ENCODE measurements at places on chromosomes 1 and 21.
A peak's percentile ranks its signal among the peaks of the same experiment; 100 is the strongest.

DNA sequence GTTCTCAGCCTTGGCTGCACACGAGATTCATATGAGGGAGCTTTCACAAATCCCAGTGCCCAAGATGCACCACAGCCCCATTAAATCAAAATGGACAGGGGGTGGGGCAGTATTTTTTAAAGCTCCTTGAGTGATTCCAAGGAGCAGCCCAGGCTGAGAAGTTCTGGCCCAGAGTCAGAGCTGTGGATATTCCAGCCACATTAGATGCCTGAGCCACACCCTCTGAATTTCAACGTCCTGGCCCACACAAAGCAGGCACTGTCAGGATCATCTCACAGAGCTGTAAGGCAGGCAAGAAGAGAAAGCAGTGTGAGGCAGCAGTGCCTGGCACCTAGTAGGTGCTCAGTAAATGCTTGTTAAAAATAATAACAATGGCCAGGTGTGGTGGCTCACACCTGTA lies 37.4 kb downstream of the PAX7 start:
- no peak for DNase-seq

- DNase-seq = peak; percentile 83
Measured at GRCh38 chr1:155989242-155990004, 11.1 kb upstream of the ARHGEF2 start.

GRCh38 chr21:33230545-33231324 lies 997 bp downstream of the IFNAR2 start:
- peak; percentile 38 for DNase-seq

GRCh38 chr1:165927169-165927568 lies 99.8 kb downstream of the UCK2 start:
- no peak for DNase-seq

DNA sequence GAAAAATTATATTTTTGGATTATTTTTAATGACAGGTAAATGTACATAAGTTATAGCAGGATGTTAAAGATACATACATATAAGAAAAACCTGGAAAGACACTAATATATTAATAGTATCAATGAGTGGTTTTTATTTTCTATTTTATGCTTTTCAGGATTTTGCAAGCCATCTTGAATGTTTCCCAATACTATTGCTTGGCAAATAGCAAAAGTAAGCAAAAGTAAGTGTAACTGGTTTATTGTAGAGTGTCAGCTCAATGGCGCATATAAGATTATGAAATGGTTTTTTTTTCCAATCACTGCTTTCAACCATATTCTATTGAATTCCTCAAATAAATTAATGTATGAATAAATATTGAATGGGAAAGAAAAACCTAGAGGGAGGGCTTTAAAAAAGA lies 36.4 kb downstream of the ZNF684 start:
- DNase-seq = no peak

GRCh38 chr1:76336931-76337371 lies 262.4 kb downstream of the ST6GALNAC3 start:
- DNase-seq = peak; percentile 12

DNA sequence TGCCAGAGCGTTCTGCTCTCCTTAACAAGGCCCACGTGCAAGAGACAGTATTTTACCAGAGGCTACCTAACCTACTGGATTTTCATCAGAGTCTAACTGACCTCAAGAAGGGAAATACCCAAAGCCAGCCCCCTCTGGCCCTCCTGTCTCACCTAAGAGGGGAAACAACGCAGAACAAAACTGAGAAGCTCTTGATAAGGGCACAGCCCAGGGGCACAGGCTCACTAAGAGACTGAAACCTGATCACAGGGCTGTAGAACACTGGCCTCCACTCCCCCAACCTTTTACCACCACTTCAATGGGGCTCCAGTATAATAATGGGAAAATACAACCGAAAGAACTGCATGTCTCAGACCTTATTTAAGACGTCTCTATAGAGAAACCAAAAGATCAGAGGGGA lies 449.5 kb upstream of the CAMK1G start:
- no peak for DNase-seq

DNA sequence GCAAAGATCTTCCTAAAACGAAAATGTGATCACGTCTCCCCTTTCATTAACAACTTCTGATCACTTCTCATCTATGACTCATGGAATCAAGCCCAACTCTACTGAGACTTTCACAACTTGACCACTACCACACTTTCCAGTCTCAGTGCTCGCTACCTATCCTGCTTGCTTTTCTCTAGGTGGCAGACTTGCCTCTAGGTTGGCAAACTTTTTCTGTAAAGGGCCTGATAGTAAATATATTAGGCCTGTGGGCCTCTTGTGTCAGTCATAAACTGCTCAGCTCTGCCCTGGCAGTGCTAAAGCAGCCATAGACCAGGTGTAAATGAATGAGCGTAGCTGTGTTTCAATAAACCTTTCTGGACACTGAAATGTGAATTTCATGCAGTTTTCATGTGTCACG lies 21.5 kb upstream of the HMGB4 start:
- no peak for DNase-seq

GRCh38 chr21:46117586-46118315 lies 19.8 kb downstream of the COL6A2 start:
- no peak for DNase-seq

- DNase-seq = no peak
Measured at GRCh38 chr1:107748531-107748930, 216.4 kb downstream of the VAV3 start.

GRCh38 chr1:168520052-168520751 lies 23.6 kb downstream of the XCL2 start:
- no peak for DNase-seq

DNA sequence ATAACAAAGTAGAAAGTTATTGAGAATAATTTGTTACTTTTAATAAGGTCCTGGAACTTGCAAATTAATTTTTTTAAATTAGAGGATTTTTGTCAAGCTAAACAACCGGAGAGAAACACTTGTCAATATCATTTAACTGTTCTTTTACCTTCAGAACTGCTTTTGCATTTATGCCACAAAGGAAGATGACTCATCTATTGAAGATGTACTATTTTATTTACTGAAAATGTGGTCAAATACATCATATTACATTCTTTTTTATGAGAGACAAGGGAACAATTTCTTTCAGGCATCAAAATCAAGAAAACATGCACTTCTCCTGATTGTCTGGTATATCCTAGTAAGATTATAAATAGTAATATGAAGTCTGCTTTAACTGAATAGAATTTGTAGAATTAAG lies 558.2 kb upstream of the PRMT6 start:
- no peak for DNase-seq

DNA sequence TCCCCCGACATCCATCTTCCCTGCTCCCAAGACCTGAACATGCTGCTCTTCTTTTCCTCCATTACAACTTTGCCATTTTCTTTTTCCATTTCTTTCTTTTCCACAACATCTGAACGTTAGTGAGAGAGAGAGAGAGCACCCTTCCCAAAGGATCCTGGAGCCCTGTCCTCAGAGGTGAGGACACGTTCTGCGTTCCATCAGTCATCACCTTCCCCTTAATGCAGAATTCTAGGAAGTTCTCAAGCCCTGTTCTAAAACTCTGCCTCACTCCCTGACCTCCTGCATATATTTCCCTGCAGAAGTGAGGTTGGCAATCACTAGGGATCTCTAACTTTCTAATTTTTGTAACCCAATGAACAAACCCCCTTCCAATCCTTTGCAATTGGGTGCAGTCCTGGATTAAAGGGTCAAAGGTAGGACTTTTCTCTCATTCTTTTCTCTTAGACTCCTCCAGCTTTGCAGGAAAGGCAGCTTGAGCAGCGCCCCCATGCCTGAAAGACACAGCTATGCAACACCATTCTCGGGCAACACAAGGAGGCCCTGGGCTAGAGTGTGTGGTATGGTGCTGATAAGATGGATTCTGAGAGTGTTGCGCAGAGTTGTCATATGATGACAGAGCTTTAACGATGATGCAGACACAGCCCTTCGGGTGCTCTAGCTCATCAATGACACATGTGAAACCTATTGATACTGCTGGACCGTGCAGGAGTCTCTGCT lies 59.2 kb upstream of the TNR start:
- DNase-seq = no peak

DNA sequence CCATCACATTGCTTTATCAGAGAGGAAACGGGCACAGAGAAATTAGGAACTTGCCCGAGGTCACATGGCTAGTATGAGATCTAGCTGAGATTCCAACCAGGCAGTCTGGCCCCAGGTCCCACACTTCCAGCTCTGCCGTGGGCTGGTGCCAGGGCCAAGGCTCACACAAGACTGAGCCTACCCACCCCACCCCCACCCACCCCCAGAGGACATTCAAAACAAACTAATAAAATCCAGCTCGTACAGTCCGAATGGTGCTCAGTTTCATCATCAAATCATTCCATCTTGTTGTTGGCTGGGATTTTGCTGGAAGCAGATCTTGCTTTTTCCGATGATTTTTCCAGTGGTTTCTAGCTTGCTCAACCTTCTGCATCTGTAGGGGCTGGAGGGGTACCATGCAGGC lies 27.9 kb downstream of the MATN1 start:
- DNase-seq = no peak
